HT-29 (cell line): ENCODE measurements at places on chromosomes 16 and 17.

DNA sequence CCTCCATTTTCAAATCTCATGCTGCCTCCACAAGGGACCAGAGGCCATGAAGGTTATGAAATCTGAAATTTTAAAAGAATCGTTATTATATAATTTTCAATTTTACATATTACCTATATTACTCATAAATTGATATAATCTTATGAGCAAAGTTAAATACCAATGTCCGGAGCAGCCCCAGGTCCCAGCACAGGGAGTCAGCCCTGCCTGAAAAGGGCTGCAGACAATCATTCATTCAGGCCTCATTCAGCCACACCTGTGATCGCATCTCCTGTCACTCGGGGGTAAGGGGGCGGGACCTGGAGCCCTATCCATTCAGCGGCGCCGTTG, 172.5 kb downstream of the AHSP start:
- DNase-seq = no peak

GRCh38 chr17:61144137-61144536, 255.5 kb upstream of the TBX2 start:
- DNase-seq = no peak

- DNase-seq = no peak
Observed at GRCh38 chr16:19095654-19096053, 18.1 kb upstream of the ITPRIPL2 start.

DNA sequence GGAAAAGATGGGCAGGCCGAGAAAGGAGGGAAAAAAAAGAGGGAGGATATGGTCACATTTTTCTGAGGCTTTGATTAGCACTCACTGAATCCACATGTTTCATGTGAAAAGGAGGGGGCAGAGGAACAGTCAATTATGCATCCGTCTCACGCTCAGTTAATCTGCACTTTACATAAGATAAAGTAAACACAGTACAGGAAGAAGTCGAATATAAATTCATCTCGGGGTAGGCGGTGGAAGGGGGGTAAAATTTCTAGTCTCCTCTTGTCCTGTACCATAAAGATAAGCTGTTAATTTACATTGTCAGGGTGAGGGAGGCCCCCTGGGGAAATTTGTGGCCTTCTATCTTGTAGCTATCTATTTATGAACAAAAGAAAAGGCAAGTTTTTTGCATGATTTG, 73.1 kb upstream of the CES5A start:
- DNase-seq = no peak

DNA sequence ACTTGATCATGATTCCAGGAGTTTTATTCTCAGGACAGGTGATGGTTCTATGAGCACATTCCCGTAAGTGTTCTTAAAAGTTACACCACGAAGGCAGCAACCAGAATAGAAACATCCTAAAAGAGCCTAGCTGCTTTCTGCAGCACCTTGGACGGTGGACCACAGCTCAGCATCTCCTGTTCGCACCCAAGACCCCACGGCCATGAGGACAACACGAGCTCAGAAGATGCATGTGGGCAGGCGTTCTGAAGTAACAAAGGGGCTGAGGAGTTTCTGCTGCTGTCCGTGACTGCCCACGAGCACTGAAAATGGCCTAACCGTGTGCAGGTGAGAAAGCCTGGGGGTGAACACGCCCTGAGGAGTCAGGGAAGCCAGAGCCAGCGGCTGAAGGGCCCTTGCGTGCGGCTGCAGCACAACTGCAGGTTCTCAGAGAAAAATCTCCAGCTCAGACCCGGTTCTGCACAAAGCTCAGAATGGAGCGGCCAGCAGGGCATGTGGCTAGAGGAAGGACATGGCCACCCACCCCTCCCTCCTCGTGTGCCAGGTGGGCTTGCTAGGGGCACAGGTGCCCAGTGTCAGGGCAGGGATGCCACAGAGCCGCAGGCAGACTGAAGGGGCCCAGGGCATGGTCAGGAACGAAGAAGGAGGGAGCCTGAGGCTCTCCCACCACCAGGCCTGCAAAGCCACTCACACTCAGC, 10.8 kb upstream of the C16orf95 start:
- no peak for DNase-seq

DNA sequence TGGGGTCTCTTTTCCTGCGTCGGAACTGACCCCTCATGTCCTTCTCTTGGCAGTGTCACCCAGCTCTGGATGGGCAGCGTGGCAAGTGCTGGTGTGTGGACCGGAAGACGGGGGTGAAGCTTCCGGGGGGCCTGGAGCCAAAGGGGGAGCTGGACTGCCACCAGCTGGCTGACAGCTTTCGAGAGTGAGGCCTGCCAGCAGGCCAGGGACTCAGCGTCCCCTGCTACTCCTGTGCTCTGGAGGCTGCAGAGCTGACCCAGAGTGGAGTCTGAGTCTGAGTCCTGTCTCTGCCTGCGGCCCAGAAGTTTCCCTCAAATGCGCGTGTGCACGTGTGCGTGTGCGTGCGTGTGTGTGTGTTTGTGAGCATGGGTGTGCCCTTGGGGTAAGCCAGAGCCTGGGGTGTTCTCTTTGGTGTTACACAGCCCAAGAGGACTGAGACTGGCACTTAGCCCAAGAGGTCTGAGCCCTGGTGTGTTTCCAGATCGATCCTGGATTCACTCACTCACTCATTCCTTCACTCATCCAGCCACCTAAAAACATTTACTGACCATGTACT, 13.2 kb downstream of the IGFBP4 start:
- no peak for DNase-seq

GRCh38 chr17:2874189-2874686, 78.0 kb downstream of the RAP1GAP2 start:
- no peak for DNase-seq

GRCh38 chr16:314351-314750, 31.4 kb downstream of the PDIA2 start:
- no peak for DNase-seq

DNA sequence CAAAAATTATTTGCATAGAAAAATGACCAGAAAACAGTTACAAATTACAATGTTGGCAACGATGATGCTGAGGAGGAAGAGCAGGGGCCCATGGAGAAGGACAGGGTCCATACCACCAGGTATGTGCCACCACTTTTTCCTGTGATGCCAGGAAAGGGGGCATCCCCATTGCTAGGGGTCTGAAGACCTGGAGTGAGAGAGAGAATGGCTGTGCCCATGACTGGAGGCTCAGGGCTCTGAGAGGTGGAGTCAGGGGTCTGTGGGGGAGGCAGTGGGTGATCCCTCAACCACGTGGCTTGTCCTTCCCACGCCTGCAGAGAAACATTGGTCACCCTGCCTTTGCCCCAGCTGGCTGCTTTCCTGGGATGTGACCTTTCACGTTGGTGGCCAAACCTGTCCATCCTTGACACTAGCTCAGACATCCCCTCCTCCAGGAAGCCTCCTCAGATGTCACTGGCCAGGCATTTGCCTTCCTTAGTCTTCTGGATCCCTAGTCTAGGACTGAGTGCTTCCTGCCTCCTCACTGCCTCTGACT, 51.4 kb downstream of the SOCS1 start:
- DNase-seq = no peak

DNA sequence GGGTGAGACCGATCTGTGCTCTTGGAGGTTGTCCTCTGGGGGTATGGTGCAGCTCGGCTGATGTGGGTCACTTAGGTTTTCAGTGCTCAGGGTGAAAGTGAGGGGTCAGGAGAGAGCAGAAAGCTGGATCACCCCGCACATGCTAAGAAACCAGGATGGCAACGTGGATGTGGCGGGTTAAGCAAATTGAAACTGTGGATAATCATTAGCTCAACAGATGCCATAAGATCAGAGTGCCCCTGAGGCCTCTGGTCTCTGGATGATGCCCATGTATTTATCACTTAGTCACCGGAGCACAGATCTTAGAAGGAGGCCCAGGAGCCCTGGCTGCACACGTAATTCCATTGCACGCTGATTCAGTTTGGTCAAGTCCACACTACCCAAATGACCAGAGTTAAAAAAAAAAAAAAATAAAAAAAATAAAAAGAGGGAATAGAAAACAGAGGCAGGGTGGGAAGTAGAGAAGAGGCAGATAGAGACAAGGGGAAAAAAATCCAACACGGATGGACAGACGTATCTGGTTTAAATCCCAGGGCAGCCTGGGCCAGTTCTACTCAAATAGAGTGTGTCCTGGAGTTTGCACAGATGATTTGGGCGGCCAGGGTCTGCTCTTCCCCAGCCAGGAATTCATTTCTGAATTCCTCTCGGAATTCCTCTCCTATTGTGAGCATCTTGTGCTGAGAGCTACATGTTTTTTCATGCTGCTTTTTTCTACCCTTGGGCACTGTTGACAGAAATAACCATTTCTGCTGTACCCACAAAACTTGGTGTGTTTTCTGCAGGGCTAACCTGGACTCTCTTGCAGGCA, 378.3 kb downstream of the CPPED1 start:
- no peak for DNase-seq

GRCh38 chr17:39173526-39174274, 7.7 kb upstream of the ARL5C start:
- DNase-seq = no peak

DNA sequence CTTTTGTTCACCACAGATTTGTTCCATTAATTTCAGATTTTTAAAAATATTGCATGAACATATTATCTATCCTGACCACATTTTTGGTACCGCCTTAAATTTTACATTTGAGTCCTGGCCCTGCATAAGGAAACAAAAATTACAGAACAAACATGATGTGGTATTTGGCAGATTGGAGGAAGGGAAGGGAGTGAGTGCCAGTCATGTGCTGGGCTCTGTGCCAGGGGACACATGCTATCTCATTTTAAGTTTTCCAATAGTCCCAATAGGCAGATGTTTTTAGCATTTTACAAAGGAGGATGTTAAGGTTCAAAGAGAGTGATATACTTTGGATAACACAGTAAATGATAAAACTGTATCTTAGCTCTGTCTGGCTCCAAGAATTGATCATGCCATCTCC, 185.1 kb downstream of the CDK5R1 start:
- DNase-seq = peak; percentile 13

DNA sequence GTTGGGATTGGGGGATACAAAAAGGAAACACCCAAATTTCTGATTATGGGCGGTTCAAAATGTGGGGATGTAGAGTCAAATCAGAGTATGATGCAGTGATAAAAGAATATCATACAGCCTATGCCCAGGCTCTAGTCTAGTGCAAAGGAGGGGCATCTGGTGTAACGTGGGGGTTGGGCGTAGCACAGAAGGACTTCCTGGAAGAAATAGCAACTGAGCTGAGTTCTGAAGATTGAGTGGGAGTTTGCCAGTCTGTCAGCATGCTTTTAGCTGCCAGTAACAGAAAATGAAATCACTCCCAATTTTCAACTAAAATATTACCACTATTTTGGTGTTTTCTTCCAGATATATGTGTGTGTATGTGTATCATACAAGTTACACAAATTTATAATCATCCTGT, 196.9 kb downstream of the SPECC1 start:
- DNase-seq = no peak
